Fibroblast of skin of left biceps (primary cell): ENCODE measurements at places on chromosomes 11 and 22.

GRCh38 chr11:45664376-45665205 is 831 bp downstream of the CHST1 start:
- DNase-seq: no peak

GRCh38 chr11:10934293-10934860 is 76.5 kb upstream of the ZBED5 start:
- DNase-seq: no peak

DNA sequence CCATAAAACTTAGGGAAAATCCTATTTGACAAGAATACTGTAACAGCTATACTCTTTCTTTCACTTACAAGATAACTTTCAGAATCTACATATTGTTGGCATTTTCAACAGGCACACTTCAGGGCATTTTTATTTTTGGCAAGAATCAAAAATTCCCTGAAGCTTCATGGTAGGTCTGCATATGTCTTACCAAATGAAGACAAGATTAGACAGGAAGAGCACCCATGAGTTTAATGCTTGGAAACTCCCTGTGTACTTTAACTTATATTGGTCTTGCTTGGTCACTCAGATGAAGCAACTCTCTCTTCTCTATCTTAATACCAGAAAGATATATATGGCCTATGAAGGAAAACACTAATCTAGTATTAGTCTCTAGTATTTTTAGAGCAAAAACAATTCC is 137.7 kb downstream of the ATG16L2 start:
- DNase-seq: no peak

DNA sequence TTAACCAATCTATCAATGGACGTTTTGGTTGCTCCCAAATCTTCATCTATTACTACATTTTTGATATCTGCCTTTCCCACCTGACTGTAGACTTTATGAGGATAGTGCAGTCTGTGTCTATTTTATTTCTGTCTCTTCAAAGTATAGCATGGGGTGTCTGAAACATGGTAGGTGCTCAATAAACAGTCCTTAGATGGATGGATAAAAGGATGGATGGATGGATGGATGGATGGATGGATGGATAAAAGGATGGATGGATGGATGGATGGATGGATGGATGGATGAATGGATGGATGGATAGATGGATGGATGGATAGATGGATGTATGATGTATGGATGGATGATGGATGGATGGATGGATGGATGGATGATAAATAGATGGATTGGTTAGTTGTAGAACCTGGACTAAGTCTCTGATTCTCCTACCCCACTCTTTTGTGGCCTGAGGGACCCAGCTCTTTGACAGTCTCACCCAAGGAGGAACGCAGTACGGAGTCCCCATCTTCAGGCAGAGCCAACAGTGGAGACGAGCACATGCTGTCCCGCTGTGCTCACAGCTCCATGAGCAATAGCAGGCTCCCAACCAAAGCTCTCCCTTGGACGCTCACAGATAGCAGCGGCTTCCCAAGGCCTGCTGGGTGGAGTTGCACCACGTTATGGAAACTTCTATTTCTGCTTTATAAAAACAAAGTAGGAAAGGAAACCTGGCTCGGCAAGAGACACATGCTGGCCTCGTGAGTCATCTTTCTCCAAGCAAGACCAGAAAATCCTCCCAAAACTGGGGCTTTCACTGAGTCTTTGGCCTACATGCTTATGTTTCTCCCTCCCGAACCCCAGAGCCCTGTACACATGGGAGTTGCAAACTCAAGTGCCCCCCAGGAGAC is 448.0 kb downstream of the MIAT start:
- peak; percentile 75 for DNase-seq

GRCh38 chr22:17266251-17266971 is 47.2 kb upstream of the ADA2 start:
- no peak for DNase-seq

GRCh38 chr11:58711832-58712231 is 19.9 kb downstream of the GLYAT start:
- DNase-seq: no peak

GRCh38 chr11:62061356-62062222 is 62.2 kb upstream of the INCENP start:
- DNase-seq: no peak
